Aorta (tissue), 5 donors: ENCODE measurements at places on chromosomes 3 and 15. TPM values are rescaled to one million over a fixed set of nuclear protein-coding genes. Genes with fewer than 3 reads are reported as not detected.

DNA sequence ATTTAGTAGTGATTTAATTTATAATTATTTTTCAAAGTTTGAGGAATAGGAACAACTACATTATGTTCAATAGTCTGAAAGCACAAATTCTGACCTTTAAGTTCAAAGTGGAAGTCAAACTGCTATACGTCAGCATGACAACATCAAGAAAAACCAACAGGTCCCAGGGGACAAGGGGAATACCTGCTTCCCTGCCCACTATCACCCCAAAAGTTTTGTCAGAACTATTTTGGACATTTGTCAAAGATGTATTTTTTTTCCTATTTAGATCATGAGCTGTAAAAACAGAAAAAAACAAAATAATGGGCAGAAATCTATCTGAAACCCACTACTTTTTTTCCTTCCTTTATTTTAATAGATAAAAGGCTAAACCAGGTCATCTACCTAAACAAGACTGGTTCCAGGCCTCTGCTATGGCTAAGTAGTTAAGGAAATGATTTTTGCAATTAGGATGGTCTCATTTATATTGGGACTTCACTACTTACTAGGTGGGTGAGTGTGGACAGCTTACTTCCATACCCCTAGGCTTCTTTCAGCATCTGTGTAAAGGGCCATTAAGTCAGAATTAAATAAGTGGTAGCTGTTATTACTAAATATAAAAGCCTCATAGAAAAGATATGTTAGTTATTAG is 746.3 kb downstream of the FHIT start:
- H3K27me3 ChIP-seq = no peaks in the 10 kb centered on the region
- H3K4me3 ChIP-seq = no peak overlapping the region
- no peaks in the 10 kb centered on the region for H3K4me1 ChIP-seq
- H3K36me3 ChIP-seq = no peaks in the 10 kb centered on the region
- DNase-seq = no peak

GRCh38 chr3:15324379-15324808 is 8.0 kb downstream of the SH3BP5 start:
- no peak overlapping the region for H3K27ac ChIP-seq
- H3K4me1 ChIP-seq = peaks cover 2% of the 10 kb centered on the region
- no peak overlapping the region for H3K4me3 ChIP-seq
- H3K36me3 ChIP-seq = no peaks in the 10 kb centered on the region

DNA sequence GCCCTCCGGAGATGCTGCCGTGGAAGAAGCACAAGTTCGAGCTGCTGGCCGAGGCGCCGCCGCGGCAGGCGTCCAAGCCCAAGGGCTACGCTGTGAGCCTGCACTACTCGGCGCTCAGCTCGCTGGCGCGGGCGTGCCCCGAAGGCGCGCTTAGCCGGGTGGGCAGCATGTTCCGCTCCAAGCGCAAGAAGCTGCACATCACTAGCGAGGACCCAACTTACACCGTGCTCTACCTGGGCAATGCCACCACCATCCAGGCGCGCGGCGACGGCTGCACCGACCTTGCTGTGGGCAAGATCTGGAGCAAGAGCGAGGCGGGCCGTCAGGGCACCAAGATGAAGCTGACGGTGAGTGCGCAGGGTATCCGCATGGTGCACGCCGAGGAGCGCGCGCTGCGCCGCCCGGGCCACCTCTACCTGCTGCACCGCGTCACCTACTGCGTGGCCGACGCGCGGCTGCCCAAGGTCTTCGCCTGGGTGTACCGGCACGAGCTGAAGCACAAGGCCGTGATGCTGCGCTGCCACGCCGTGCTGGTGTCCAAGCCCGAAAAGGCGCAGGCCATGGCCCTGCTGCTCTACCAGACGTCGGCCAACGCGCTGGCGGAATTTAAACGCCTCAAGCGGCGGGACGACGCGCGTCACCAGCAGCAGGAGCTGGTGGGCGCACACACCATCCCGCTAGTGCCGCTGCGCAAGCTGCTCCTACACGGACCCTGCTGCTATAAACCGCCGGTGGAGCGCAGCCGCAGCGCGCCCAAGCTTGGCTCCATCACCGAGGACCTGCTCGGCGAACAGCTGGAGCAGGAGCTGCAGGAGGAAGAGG is 1.3 kb downstream of the FAM43A start:
- no peak overlapping the region for H3K27ac ChIP-seq
- no peaks in the 10 kb centered on the region for H3K36me3 ChIP-seq
- DNase-seq = peak; percentile 74
- peaks cover 1% of the 10 kb centered on the region for H3K27me3 ChIP-seq
- H3K4me1 ChIP-seq = no peaks in the 10 kb centered on the region
- H3K4me3 ChIP-seq = peak overlapping the region; percentile 60

GRCh38 chr3:129305592-129306091 is 27.0 kb downstream of the HMCES start:
- no peaks in the 10 kb centered on the region for H3K4me1 ChIP-seq
- H3K27ac ChIP-seq = peak overlapping the region; percentile 87
- H3K27me3 ChIP-seq = no peaks in the 10 kb centered on the region
- H3K36me3 ChIP-seq = peaks cover 3% of the 10 kb centered on the region

GRCh38 chr3:71653414-71653807 is 69.9 kb upstream of the FOXP1 start:
- H3K27ac ChIP-seq = no peak overlapping the region
- H3K4me1 ChIP-seq = no peaks in the 10 kb centered on the region
- H3K27me3 ChIP-seq = no peaks in the 10 kb centered on the region
- DNase-seq = no peak
- no peak overlapping the region for H3K4me3 ChIP-seq

SLC28A1 gene
- 2.0 TPM for total RNA-seq

DNA sequence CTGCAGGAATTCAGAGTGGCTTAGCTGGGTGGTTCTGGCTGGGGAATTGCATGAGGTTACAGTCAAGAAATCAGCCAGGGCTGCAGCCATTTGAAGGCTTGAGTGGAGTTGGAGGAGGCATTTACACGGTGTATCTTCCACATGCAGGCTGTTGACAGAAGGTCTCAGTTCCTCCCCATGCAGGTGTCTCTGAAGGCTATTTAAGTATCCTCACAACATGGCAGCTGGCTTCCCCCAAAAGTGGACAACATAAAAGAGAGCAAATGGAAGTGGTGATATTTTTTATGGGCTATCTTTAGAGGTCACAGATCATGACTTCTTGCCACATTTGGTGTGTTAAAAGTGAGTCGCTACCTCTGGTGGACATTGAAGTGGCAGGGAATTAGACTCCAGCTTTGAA is 60.1 kb upstream of the SPRED1 start:
- no peak overlapping the region for H3K27ac ChIP-seq
- H3K4me3 ChIP-seq = no peak overlapping the region
- no peaks in the 10 kb centered on the region for H3K36me3 ChIP-seq
- no peaks in the 10 kb centered on the region for H3K27me3 ChIP-seq
- peaks cover 2% of the 10 kb centered on the region for H3K4me1 ChIP-seq

DNA sequence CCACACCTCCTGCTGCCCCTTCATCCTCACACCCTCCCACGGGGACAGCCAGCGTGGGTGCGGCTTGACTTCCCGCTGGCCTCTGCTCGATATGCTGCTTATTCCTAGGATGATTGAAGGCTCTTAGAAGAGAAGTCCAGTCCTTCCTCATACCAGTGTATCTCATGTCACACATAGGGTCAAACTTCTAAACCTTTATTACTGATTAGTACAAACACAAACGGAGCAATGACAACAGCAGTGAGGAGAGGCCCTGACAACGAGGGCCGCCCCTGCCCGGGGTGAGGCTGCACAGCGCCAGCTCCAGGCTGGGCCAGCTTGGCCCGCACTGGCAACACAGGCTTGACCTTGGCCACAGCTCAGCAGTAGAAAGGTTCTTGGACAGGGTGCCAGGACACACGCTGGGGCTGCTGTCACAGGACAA is 3.7 kb downstream of the CIB1 start:
- no peaks in the 10 kb centered on the region for H3K27me3 ChIP-seq
- DNase-seq = no peak

DNA sequence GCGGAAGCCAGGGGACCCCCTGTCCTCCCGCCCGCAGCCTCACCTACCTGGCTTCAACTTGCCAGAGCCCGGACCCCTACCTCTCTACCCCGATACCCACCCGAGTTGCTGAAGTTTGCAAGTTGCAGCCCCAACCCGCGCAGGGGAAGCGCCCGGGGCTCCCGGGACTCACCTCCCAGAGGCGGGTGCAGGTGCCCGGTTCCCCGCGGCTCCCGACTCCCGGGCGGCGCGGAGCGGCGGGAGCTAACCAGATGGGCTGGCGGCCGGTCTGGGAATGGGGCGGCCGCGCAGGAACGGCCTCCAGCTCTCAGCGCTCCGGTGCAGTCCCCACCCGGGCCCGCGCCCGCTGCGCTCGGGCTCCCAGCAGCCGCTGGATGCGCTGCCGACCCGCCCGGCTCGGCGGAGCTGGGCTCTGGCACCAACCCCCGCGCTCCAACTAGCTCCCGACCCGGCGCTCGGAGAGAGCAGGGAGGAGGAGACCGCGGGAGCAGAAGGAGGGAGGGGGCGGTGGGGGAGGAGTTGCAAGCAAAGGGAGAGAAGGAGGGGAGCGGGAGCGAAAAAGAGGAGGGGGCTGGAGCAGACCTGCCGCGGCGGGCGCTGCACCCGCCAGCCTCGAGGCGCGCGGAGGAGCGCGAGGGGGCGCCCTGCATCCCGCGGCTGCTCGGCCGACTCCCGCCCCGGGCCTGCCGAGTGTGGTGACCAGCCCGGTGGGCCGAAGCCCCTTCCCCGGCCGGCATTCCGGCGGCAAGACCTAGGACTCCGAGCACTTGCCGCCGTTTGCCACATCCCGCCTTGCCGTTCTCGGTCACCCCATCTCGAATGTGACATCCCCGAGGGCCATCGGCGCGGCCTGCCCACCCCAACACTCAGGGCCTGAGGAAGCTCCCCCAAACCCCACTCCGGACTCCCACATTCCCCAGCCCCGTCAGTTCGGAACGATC is at the start of gene SEMA5B:
Gene SEMA5B, minus strand, starts transcription at position 472 of the 941 bp plus-strand sequence. CDS start 66,500 bp downstream, outside the sequence.
- H3K27me3 ChIP-seq = no peaks in the 10 kb centered on the region
- DNase-seq = peak; percentile 80
- peak within 1 kb of the TSS; percentile 40 for H3K4me3 ChIP-seq
- H3K36me3 ChIP-seq = no peaks in the 10 kb centered on the region
- no peak within 1 kb of the TSS for H3K27ac ChIP-seq

DNA sequence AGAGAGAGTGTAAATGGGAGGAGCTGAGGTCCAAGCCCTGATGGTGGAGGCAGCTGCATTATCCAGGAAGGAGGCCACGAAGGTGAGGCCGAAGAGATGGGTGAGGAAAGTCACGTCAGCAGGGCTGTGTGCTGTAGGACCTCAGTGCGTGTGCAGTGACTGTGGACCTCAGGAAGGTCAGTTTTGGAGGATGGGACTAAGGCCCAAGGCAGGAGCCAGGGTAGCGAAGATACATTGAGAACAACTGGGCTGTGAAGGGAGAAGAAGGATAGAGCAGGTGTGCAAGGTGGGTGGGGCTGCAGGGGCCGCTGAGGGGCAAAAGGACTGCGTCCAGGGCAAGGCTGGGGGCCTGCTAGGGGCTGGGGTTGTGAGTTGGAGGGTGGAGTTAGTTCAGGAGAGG is 4.9 kb downstream of the KLHL40 start:
- peak; percentile 53 for DNase-seq
- H3K36me3 ChIP-seq = no peaks in the 10 kb centered on the region
- no peak overlapping the region for H3K27ac ChIP-seq
- no peaks in the 10 kb centered on the region for H3K4me1 ChIP-seq
- H3K27me3 ChIP-seq = no peaks in the 10 kb centered on the region

- H3K4me3 ChIP-seq = no peak overlapping the region
- no peak overlapping the region for H3K27ac ChIP-seq
- no peak for DNase-seq
- H3K27me3 ChIP-seq = no peaks in the 10 kb centered on the region
- no peaks in the 10 kb centered on the region for H3K4me1 ChIP-seq
Observed at GRCh38 chr3:26718315-26718714, 95.7 kb downstream of the LRRC3B start.

DNA sequence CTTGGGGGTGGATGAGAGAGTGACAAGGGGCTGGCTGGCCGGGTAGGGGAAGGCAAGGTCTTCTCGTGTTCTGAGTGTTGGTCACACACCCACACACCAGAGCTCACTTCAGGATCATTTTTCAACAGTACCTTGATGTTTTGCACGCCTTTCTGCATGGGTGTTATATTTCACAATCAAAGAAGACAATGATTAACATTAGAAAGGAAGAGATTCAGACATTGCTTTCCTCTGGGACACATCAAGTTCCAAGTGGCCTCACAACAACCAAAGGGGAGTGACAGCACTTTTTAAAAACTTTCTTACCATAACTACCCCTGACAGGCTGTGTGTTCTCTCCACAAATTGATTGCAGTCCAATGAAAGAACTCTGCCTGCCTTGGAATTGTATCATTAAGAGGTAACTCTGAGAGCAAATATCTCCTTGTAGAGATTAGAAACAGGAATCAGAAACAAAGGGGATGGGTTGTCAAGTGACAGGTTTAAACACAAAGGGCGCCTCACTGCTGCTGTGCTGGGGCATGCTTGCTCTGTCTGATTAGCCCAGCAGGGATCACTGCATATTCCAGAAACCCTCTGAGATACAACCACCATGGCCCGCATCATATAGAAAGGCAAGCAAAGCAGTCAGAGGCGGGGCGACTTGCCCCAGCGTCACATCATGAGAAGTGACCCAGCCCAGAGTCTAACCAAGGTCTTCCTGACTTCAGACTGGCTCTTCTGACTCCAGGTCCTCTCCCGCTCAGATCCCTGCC is 230.8 kb downstream of the FEZF2 start:
- H3K27me3 ChIP-seq = no peaks in the 10 kb centered on the region
- peak overlapping the region; percentile 3 for H3K27ac ChIP-seq
- H3K4me3 ChIP-seq = no peak overlapping the region
- H3K4me1 ChIP-seq = no peaks in the 10 kb centered on the region
- DNase-seq = no peak
- H3K36me3 ChIP-seq = no peaks in the 10 kb centered on the region

GRCh38 chr15:60464836-60465630 is 13.9 kb downstream of the ICE2 start:
- no peak overlapping the region for H3K27ac ChIP-seq
- DNase-seq = no peak
- no peak overlapping the region for H3K4me3 ChIP-seq
- H3K27me3 ChIP-seq = no peaks in the 10 kb centered on the region
- no peaks in the 10 kb centered on the region for H3K36me3 ChIP-seq
- no peaks in the 10 kb centered on the region for H3K4me1 ChIP-seq
